ENCODE measurements at places on chromosomes 6 and 20.

DNA sequence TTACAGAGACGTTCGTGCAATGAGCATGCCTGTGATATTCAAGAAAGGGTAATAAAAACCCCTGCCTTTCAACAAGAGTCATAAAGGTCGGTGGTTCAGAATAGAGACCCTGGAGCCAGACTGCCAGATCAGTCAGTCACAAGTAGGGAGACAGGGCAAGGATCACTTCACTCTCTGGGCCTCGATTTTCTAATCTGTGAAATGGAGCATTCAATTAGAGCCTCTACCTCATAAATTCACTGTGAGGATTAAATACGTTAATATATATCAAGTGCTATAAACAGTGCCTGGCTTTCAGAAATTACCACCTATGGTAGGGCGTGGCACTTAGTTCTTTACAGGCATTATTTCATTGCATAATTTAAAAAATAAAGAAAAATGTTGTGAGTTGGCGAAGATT, 43.7 kb upstream of the EYA2 start:
- DNase-seq: no peak

DNA sequence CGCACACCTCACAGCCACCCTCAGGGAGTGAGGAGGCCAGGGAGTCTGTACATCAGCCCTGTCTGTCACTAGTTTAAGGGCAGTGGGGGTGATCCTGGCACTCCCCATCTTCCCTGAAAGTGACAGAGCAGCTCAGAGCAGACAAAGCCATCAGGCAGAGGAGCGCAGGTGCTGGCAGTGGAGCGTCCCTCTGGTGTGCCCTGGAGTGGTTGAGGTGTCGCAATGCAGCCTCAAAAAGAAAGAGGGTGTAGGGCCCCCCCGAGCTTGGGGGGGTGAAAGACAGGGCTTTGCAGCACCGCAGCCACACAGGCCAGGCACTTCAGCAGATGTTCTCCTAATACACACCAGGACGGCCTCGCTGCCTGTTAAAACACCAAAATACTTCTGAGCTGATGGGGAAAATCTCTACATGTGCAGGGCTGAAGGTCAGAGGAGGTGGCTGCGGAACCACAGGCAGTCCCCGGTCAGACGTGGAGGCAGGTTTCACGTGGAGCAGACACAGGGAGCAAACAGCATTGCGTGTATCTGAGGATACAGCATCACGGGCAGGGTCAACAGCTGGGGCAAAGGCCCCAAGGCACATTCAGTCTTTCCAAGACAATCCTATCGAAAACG, 69.5 kb downstream of the PREX1 start:
- DNase-seq: no peak

DNA sequence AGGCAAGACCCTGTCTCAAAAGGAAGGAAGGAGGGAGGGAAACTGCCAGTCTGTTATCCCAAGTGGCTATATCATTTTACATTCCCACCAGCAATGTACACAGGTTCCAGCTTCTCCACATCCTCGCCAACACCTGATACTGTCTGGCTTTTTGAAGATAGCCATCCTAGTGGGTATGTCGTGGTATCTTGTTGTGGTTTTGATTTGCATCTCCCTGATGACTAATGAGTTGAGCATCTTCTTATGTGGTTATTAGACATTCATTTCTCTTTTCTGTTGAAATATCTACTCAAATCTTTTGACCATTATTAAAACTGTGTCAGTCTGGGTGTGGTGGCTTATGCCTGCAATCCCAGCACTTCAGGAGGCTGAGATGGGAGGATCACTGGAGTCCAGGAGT, 47.9 kb upstream of the ARID1B start:
- DNase-seq: no peak

DNA sequence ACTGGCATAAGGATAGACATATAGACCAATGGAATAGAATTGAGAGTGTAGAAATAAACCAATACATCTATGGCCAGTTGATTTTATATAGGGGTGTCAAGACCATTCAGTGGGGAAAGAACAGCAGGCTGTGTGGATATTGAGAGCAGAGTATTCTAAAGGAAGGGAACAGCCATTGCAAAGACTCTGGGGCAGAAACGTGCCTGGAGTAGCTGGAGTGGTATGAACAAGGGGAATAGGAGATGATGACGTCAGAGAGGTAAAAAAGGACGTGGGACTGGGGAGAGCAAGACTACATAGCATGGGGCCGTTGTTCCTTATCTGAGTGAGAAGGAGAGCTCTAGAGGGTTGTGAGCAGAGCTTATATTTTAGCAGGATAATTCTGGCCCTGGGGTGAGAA, 85.2 kb downstream of the TOX2 start:
- DNase-seq: no peak

- DNase-seq: no peak
These were observed 164.9 kb upstream of the HEY2 start for GRCh38 chr6:125584468-125584939.

GRCh38 chr6:125182237-125183008, 28.9 kb downstream of the TPD52L1 start:
- no peak for DNase-seq

All from HAP-1 (cell line).